ENCODE measurements at places on chromosomes 3 and 15.
A peak's percentile ranks its signal among the peaks of the same experiment; 100 is the strongest.

DNA sequence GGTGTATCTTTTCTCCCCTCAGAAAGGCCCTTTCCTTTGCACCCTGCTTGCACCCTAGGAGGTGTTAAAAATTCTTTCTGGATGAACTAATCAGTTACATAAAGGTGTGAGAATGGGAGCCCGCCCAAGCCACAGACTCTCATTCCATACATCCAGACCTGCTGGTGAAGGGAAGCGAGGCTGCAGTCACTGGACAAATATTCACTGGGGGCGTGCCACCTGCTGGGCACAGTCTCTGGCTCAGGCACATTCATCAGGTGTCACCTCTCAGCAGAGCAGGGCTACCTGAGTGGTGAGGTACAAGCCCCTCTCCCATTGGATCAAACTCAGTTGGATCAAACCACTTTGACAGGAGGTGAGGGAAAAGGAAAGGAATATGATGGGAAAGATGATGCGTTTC lies 52.0 kb downstream of the NTRK3 start:
- no peak for DNase-seq

- no peak for DNase-seq
Observed at GRCh38 chr15:48176957-48177356, 1.1 kb downstream of the MYEF2 start.

DNA sequence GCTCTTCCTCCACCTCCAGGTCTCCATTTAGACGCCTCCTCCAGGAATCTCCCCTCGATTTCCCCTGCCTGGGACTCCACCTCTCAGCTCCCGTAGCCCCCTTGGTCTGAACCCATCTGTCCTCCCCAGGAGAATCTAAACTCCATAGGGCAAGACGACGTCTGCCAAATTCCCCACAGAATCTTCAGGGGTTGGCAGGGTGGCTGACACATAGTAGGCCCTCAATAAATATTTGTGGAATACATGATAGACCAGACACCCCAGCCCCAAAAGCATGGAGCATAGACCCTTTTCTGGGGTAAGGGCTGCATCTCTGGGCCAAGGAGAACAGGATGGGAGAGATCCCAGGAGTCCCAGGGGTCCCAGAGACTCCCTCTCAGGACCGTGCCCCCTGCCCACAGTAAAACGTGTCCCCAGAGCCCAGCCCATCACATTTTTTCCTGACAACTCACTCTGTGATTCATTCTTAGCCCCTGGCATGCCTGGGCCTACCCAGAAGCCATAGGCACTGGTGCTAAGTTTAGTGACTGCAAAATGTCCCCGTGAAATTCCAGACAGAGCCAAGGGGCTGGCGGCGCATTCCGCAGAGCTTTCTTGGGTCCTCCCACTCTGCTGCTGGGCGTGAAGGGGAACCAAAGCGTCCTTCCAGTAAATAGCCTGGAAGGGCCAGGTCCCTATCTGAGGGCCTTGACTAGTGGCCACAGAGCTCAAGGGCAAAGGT lies 78.0 kb upstream of the SLC6A6 start:
- DNase-seq = no peak

DNA sequence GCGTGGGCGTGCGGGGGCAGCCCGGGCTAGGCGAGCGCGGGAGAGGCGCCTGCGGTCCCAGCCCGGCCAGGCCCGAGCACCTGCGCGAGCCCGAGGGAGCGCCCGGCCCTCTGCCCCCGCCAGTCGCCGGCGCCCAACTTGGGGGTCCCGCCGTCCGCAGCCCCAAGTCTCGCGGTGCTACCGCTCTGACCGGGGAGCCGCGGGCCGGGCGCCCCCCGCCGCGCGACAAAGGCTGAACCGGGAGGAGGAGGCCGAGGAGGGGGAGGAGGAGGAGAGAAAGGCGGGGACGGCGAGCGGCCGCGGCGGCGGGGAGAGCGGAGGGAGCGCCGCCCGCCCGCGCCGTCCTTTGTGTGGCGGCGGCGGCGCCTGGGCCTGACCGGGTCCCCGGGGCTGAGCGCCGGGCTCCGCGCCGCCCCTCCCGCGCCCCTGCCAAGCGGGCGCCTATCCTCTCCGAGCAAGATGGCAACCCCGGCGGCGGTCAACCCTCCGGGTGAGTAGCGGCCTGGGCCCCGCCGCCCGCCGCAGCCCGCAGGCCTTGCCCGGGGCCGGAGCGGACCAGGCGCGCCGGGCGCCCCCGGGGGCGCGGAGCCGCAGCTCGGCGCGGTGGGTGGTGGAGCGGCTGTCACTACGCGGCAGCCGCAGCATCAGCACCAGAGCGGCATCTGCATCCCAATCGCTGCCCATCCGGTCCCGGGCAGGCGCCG lies at the start of gene ARNT2:
ARNT2 (plus strand) TSS at position 326 of the 704 bp plus-strand sequence; CDS start at position 460, 134 bp downstream.
- no peak for DNase-seq

GRCh38 chr3:186417791-186418190 lies 55.8 kb upstream of the DGKG start:
- no peak for DNase-seq

DNA sequence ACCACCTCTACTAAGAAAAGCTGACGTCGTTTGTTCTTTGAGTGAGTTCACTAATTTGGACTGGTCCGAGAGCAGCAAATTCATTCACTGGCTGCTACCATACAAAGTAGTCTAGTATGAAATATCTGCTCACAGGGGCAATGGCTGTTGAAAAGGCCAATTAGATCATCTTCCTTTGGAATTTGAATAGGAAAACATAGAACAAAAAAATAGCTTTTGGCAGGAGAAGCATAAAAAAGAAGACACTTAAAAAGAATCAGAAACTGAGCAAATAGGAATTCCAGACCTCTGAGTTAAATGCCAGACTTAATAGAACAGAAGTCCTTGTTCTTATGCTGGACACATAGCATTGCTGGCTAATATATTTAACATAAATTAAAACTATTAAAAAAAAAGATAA lies 159.3 kb downstream of the IL1RAP start:
- DNase-seq = no peak

GRCh38 chr3:23112491-23112890 lies 90.6 kb upstream of the UBE2E2 start:
- DNase-seq = no peak

GRCh38 chr3:31230425-31231223 lies 302.1 kb upstream of the STT3B start:
- no peak for DNase-seq

GRCh38 chr3:120460862-120461261 lies 10.1 kb upstream of the FSTL1 start:
- no peak for DNase-seq

DNA sequence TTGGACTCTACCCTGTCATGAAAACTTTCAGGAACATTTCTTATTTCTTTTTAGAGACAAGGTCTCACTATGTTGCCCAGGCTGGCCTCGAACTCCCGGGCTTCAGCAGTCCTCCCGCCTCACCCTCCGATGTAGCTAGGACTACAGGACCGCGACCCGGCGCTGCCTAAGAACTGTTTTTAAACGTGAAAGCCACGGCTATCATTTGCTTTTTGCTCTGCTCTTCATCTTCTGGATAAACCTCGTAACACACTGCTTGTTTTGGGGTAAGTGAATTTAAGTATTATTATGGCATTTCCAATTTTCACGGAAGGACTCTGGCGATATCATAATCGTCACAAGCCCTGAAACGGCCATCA lies 14.3 kb upstream of the CCNL1 start:
- DNase-seq = peak; percentile 35

DNA sequence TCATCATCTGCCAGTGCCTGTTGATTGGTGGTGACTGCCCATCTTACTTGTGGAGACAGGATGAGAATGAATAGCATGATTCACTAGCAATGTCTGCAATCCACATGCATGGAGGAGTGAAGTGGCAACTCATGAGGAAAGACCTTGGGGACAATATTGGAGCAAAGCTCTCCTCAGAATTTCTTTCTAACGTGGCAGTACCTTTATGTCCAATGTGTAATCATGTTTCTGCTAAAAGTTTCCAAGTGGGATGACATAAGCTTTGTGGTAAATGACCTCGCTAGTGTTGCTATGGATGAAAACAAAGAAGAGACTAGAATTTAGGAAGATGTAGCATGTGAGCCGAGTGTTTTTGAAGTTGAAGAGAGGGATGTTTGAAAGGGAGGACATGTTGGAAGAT lies 117.8 kb downstream of the CPNE4 start:
- no peak for DNase-seq

DNA sequence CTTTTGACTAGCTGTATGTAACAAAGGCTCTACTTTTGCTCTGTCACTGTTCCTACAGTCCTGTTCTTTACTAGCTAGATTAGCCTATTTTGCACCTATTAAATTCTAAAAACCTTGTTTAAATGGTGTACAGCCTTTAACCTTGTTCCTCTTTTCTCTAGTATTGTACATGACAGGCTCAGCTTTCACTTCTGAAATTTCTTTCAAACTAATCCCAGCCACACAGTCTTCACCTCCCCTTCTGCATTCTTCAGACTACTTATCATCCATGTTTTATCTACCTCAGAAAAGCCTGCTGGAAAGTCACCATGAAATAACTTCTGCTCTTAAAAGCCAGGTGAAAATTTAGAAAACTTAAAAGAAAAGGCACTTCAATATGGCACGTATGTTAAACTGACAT lies 122.4 kb downstream of the NECTIN3 start:
- DNase-seq = no peak

DNA sequence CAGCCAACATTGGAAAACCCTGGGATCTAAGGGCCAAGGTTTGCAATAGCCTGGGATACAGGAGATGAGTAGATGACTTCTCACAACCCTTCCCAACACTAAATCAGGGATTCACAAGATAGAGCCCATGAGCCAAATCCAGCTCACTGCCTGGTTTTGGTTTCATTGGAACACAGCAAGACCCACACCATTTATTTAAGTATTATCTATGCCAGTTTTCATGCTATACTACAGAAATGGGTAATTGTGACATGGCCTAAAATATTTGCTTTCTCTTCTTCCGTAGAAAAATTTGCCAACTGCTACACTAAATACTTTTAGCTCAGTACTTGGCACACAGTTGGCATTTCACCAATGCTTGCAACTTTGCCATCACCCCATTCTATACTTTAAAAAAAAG lies 132.0 kb upstream of the LMCD1 start:
- DNase-seq = no peak

GRCh38 chr3:171741377-171741776 lies 68.9 kb downstream of the PLD1 start:
- no peak for DNase-seq

DNA sequence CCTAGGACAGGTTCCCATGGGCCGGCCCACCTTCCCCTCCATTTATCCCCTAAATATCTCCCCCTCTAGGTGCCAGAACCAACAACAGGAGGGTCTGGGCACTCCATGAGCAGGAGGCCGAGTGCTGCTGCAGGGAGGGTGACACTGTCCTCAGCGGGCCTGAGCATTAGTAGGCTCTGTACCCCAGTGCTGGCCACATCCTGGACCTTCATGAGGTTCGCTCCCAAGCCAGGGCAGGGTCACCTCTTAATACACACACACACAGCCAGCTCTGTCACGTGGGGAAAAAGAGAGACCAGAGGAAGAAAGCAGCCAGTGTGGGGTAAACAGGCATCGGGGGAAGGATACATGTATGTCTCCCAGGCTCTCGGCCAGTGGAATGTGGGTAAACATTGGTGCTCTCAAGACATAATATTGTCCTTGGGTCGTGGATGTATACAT lies 27.9 kb upstream of the SEMA3F start:
- no peak for DNase-seq

DNA sequence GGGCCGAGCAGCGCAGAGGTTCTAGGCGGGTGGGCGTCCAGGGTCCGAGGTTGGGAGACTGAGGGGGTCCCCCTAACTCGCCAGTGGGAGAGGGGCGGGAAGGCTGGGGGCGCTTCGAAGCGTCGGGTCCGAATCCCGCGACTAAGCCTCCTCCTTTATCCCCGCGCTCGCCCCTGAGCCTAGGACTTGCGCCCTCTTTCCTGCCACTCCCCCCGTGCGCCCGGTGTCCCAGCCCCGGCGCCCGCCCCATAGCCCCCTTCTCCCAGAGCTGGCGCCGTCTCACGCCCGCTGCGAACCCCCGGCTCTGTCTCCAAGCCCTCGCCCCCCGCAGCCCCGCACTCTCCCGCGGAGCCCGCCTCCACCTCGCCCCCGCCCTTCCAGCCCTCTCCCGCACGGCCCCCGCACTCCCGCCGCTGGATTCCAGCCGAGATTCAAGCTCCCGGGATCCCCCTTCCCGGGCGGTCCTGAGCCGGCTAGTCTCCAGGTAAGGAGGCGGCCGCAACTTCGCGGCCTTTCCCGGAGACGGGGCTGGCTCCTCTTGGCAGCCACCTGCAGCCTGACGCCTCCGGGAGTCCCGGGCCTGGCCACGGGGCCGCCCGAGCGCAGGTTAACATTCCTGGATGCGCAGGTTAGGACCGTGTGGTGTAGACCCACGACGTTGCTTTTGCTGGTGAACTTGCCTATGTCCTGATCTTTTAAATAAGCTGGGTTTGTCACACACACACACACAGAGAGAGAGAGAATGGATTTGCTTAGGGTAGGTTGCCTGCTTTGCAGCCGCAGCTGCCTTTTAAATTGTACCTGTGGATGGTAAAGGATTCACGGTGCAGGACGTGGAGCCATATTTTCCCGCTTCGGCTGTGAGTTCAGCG lies 563 bp downstream of the PXYLP1 start:
- no peak for DNase-seq

GRCh38 chr15:39888809-39889208 lies 31.3 kb downstream of the GPR176 start:
- no peak for DNase-seq

- DNase-seq = peak; percentile 28
Observed at GRCh38 chr3:48652923-48653715, 9.6 kb downstream of the CELSR3 start.

DNA sequence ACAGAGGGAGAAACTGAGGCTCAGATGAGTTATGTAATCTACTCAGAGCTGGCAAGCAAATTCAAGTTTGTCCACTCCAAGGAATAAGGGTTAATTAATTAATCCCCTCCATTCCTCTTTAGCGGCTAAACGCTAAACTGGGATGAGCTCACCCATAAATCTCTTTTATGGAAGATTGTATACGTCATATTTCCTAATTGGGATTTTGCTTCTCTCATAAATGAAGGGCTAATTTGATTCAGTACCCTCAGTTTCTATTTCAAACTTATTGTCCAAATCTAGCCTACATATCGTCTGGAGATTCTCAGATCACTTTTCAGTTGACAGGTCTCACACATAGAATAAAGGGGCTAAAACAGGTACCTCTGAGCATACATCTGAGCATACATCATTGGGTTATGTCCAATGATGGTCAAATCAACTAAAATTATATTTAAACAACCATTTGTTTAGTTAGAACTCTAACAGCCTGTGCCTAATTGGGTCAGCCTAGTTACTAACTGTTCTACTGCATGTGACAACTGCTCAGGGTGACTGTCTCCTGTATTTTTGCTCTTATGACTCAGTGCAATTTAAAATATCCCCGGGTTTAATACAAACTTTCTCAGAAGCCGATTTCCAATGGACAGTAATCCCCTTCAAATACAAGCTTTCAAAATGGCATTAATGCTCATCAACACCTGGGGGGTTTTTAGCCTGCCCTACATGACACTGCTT lies 57.6 kb upstream of the PLXND1 start:
- no peak for DNase-seq

- no peak for DNase-seq
Observed at GRCh38 chr3:23751212-23751723, 54.5 kb upstream of the UBE2E1 start.
